Keratinocyte (primary cell): ENCODE measurements at places on chromosomes 1 and 21. TPM values are rescaled to one million over a fixed set of nuclear protein-coding genes. Genes with fewer than 3 reads are reported as not detected.

The LCE6A gene
- polyA plus RNA-seq: 0.32 to 1.2 TPM (median 0.60 TPM) in 3 replicates

The PEF1 gene
- polyA plus RNA-seq: 72.2 to 107 TPM (median 90.1 TPM) in 3 replicates

The CYP4A22 gene
- polyA plus RNA-seq: not detected in 3 replicates

The NUP210L gene
- polyA plus RNA-seq: 0.01 TPM in 1 of 3 replicates, not detected in the others

The SPRR5 gene
- polyA plus RNA-seq: 0.12 to 0.35 TPM (median 0.30 TPM) in 3 replicates

The HAO2 gene
- not detected in 3 replicates for polyA plus RNA-seq

The SLC26A9 gene
- polyA plus RNA-seq: 0.03 to 0.08 TPM (median 0.03 TPM) in 3 replicates

The FNDC5 gene
- not detected in 3 replicates for polyA plus RNA-seq

The SRGAP2C gene
- 3.0 to 4.5 TPM (median 4.2 TPM) in 3 replicates for polyA plus RNA-seq

The CSF3R gene
- not detected in 3 replicates for polyA plus RNA-seq

The LENEP gene
- polyA plus RNA-seq: not detected in 3 replicates

The IQGAP3 gene
- polyA plus RNA-seq: 1.5 to 5.7 TPM (median 5.3 TPM) in 3 replicates

GRCh38 chr1:59706303-59706599 lies 108.5 kb upstream of the HOOK1 start:
- no peak for DNase-seq

DNA sequence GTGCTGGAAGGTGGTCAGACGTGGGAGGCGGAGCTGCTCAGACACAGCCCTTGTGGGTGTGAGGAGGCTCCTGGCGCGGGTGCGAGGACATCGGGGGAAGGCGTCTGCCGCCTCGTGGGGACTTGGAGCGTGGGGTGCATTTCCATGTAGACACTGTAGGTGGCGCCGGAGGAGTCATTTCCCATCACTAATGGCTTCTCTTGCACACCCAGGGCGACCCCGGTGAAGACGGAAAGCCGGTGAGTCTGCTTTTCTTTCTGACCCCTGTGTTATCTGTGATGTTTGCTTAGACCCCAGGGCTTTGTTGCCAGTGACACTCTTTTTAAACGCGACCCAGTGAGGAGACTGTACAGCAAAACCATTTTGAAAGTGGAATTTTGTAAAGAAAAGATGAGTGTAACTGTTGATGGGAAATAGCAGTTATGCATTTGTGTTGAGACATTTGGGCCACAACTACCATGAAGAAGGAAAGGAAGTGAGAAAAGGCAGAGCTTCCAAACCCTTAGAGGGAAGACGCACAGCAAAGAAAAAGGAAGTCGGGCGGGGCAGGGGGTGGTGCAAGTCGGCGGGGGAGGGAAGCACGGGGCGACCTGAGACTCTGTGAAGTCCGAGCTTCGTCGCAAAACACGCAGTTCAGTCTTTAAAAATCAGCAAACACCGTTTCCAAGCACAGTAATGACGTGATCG lies 64.0 kb downstream of the SLC19A1 start:
- DNase-seq: no peak

- DNase-seq: no peak
Measured at GRCh38 chr1:3469104-3469848, 14.8 kb downstream of the ARHGEF16 start.

- DNase-seq: peak; percentile 48
Measured at GRCh38 chr1:41955461-41956159, 36.9 kb upstream of the HIVEP3 start.

DNA sequence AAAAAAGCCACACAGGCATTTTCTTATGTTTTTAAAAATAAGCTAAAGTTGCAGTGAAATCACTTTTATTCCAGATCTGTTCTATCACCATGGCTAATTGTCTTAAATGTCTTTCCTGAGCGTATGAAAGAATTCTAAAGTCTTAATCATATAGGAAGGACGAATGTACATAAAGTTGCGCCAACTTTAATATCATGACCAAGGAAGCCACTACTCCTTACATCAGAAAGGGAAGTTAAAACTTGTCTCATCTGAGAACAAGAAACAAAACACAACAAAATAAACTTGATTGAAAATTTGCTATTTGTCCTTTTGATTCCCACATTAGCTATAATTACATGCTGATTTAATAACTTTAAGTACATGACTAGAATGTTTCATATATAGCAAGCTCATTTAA lies 26.5 kb downstream of the CNIH4 start:
- no peak for DNase-seq

DNA sequence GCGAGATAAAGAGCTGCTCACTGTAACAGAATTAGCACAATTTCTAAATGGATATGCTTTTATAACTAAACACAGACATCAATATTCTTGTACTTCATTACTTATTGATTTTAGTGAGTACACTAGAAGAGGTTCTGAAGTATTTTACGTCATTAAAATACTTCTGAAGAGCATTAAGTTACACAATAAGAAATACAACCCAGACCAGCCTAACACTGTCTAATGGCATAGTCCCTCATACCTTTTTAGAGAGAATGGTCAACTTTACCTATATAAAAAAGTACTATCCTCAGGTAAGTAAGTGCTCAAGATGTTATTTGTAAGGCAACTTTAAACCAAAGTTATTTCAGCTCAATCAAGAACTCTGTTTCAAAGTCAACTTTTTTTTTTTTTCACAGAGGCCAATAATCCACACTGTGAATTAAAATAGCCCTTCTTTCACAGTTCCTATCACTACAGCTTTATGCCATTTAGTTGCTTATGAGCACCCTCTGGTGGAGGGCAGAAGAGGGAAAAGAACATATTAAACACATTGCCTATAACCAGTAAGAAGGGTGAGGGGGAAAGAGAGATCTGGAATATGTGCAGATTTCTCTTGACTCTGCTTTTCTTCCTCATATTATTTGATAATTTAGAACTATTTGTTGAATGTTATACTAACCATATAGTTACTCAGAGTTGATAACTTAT lies 182.1 kb upstream of the DMRTA2 start:
- no peak for DNase-seq

DNA sequence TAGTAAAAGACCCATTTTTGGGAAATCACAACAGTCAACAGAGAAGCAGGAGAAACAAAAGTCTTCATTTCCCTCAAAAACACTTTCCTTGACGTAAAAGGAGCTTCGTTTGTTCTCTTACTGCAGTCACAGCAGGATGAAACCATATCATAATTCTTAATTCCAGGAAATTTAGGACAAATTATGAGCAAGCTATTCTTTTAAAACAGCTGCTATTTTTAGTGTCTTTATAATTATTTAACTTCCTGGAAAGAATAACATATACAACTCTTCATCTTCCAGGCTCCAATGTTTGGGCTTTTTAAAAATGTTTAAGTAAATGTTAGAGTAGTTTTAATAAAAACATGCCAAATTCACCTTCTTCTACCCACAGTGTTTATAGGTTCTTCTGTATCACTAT lies 563.5 kb downstream of the LTN1 start:
- DNase-seq: no peak

GRCh38 chr1:21175324-21175669 lies 1.4 kb downstream of the EIF4G3 start:
- no peak for DNase-seq

DNA sequence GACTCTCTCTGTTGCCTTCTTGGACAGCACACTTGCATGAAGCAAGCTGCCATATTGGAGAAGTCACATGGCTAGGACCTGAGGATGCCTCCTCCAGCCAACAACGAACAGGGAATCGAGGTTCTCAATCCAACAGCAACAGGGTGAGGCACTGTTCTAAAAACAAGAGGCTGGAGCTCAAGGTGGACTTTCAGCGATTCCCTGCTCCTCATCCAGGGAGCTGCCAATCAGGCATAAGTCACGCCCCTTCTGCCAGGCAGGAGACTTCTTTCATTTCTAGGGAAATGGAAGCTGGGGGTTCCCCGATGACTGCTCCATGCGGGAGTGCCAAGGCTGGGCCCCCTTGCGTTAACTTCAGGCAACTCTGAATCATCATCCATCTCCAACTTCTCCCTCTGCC lies 22.7 kb upstream of the IFNAR1 start:
- no peak for DNase-seq

- no peak for DNase-seq
Measured at GRCh38 chr1:242178924-242179708, 180.2 kb upstream of the MAP1LC3C start.

- no peak for DNase-seq
Measured at GRCh38 chr1:21631944-21632887, 36.9 kb downstream of the RAP1GAP start.

DNA sequence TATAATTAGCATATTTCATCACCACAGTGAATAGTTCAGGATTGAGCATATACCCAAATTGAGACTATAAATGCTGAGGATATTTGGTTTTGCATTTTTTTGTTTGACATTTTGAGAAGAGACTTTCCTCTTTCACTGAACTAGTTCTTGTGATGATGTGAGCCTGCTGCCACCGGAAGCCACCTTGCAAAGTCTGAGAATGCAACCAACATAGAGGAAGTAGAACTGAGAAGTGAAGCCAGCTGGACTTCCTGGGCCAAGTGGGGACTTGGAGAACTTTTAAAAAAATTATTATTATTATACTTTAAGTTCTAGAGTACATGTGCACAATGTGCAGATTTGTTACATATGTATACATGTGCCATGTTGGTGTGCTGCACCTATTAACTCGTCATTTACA lies 102.3 kb downstream of the RPE65 start:
- DNase-seq: no peak

GRCh38 chr21:23718446-23719285 lies 1888.6 kb downstream of the MRPL39 start:
- no peak for DNase-seq

- no peak for DNase-seq
Measured at GRCh38 chr21:32377991-32378390, 14.8 kb downstream of the URB1 start.

GRCh38 chr1:26254404-26254803 lies 20.4 kb downstream of the CEP85 start:
- DNase-seq: no peak
